ENCODE measurements at places on chromosomes 2 and 18.

GRCh38 chr18:36580266-36580665 is 248.5 kb downstream of the TPGS2 start:
- DNase-seq = no peak

GRCh38 chr2:180705551-180705950 is 274.9 kb upstream of the UBE2E3 start:
- DNase-seq = no peak

- DNase-seq = no peak
Observed at GRCh38 chr2:14773696-14774095, 141.2 kb downstream of the LRATD1 start.

- DNase-seq = no peak
Observed at GRCh38 chr2:17476064-17476463, 42.2 kb downstream of the RAD51AP2 start.

- DNase-seq = no peak
Observed at GRCh38 chr2:11592671-11593574, 59.1 kb downstream of the GREB1 start.

GRCh38 chr2:56008661-56009431 is 85.3 kb upstream of the EFEMP1 start:
- peak; percentile 79 for DNase-seq

DNA sequence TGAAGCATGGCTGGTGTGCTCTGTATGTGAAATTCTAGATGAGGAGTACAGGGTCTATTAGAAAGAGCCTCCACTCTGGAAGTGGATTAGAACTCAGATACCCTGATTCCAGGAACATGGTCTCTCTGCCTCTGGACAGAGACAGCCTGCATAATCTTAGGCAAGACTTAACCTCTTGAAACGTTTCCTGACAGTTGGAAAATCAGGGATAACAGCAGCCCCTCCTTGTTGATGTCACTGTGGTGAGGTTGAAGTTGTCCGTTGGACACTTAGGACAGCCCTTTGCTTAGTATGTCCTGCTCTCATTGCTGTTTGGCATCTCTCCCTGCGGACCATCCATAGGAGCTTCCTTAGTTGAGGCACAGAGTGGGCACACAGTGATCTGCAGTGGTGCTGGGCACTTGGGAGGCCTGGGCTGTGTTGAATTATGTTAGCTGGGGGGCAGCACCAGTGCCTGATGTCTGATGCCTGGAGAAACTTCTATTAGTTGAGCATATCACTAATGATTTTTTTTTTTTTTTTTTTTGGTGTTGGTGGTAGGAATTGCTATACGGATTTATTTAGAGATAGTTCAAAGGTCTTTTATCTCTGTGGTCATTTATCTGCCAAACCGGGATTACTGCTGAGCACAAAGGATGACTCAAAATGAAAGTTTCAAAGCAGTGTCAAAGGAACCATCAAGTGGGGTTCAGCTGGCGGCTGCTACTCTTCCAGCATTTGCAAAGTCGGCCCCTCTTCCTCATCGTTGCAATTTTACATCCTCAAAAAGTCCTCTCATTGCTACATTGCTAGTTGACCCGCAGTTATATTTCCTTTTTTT is 28.8 kb downstream of the SETBP1 start:
- DNase-seq = no peak

- no peak for DNase-seq
Observed at GRCh38 chr2:162342321-162342720, 1.6 kb upstream of the GCA start.

- DNase-seq = no peak
Observed at GRCh38 chr2:2769481-2770431, 438.7 kb upstream of the MYT1L start.

DNA sequence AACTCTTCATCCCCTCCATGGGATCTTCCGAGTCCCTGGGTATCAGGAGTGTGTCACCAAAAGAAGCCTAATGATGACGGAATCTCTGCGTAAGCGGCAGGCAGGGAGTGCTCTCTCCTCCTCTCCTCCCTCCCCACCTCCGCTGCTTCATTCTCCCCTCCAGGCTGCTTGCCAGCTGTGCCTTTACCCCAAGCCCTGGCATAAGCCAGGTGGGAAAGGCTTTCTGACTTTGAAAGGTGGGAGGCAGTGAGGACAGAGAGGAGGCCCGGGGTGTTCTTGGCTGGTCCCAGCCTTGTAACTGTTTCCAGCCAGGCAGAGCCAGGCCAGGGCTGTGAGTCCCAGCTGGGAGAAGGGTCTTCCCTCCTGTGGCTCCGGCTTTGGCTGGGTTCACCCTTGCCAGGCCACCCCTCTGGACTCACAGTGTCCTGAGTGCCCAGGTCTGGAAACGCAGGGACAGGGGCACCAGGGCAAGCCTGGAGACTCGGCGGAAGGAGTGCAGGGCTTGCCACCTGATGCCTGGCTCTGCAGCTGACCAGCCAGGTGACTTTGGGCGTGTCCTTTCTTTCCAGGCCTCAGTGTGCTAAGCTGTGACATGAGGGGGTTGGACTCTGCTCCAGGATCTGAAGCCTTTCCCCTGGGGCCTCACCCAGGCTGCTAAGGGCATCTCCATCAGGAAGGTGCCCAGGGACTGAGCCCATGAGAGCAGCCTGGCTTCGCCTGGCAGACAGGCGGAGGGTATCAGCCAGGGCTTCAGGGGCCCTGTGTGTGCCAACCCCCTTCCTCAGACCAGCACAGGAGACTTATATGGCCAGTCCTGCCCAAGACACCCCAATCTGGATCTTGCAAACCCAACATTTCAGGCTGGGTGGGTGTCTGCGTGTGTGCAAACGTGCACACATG is 32.7 kb upstream of the HPCAL1 start:
- no peak for DNase-seq

DNA sequence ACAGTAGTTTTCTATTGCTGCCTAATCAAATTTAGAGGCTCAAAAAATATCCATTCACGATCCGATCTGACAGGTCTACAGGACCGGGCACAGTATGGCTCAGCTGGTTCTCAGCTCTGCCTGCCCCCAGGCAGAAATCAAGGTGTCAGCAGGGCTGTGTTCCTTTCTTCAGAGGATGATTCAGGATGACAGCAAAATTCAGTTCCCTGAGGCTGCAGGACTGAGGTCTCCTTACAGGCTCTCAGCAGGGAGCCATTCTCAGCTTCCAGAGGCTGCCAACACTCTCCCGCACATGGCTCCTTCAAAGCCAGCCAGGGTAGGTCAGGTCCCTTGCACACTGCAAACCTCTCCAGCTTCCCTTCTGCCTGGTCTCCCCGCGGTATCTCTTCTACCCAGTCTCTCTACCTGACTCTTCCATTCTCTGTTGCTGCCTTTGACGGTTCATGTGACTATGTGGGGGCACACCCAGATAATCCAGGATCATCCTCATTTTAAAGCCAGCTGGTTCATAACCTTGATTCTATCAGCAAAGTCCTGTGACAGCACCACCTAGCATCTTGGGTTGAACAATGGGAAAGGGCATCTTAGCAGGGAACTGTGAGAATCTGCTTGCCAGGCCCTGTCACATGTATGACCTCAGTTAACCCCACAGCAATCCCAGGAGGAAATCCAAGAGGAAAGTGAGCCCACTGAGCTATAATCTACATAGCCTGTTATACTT is 50.4 kb downstream of the UXS1 start:
- no peak for DNase-seq

GRCh38 chr2:33859811-33860461 is 260.8 kb upstream of the FAM98A start:
- no peak for DNase-seq

GRCh38 chr2:181588546-181588945 is 68.4 kb downstream of the CERKL start:
- DNase-seq = no peak

DNA sequence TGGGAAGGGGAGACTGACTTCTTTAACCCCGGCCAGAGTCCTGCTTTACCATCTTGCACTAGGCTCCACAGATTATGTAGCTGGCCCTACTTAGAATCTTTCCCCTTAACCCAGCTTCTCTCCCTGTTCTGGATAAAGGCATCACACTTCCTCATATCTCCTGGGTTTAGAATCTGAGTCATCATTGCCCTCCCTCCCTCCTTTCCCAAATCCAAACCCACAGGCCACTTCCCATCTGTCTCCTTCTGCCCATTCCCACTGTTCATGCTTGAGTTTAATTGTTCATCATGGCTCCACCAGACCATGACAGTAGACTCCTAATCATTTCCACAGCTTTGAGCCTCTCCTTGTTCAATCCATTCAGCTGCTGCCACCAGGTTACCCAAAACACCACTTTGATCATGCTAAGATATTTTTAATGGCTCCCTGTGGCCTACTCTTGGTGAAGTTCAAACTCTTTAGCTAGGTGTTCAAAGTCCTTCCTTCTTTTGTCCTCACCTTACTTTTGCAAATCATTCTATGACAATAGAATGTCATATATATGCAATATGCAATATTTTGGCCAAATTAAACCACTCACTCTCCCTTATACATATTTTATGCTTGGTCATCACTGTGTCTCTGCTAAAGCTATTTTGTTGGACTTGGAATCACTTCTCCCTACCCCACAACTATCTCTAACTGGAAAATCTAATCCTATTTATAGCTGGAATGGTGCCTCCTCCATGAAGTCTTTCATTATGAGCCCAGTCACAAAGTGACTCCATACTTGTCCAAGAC is 5.5 kb downstream of the PDE11A start:
- no peak for DNase-seq

DNA sequence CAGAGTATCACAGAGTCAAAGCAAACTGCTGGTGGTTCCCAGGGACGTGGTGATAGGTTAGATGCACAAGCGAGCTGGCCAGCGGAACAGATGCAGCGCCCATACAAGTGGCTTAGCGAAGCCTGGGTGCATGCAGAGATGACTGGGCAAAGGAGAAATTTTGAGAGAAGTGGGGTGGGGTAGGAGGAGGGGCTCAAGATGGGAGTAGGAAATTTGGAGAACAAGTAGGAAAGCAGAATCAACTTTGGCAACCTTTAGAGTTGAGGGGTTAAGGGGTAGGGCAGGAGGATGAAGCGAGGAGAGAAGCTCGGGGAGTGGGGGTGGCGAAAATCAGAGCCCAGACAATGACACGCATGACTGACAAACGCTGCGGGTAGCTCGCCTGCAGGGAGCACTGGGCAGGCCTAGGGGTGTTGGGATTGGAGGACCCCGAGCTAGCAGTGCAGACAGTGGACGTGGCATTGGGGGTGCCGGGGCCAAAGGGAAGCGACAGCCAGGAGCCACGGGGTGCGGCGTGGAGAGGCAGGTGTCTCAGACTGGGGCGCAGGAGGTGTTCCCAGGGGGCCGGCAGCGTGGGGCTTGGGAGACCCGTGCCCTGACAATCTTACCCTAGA is 431 bp downstream of the FAM98A start:
- peak; percentile 79 for DNase-seq

DNA sequence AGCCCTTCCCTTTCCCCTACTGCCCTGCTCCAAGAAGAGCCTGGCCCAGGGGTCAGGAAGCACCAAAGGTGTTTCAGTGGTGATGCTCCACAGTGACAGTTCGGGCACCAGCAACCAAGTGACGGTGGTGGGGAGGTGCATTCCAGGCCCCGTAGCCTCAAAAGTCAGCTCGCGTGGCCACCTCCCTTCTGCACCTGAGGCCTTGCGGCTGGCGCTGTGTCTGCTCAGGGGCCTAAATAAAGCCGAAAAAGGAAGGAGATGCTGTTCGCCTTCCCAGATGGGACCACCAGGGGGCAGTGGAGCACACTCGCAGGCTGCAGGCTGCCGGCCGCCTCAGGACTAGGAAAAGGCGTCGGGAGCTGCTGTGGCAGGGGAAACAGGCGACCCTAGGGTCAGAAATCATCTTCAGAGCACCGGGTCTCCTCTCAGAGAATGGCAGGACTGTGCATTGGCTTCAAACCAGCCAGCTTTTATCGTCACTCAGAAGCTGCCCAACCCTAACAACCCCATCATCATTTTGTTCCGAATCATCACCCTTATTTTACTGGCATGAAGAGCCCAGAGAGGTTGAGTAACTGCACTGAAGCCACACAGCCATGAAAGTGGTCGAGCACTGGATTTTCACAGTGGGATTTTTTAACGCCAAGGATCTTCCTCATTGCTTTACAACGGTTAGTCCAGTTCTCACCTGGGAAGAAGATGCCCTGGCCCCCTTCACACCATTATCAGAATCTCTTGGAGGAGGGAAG is 213.0 kb upstream of the CELF4 start:
- DNase-seq = peak; percentile 66

- no peak for DNase-seq
Observed at GRCh38 chr2:226548732-226549131, 250.9 kb downstream of the IRS1 start.

GRCh38 chr2:60216452-60216995 is 336.9 kb downstream of the BCL11A start:
- DNase-seq = no peak

GRCh38 chr2:57180042-57180567 is 866.5 kb upstream of the VRK2 start:
- DNase-seq = no peak

DNA sequence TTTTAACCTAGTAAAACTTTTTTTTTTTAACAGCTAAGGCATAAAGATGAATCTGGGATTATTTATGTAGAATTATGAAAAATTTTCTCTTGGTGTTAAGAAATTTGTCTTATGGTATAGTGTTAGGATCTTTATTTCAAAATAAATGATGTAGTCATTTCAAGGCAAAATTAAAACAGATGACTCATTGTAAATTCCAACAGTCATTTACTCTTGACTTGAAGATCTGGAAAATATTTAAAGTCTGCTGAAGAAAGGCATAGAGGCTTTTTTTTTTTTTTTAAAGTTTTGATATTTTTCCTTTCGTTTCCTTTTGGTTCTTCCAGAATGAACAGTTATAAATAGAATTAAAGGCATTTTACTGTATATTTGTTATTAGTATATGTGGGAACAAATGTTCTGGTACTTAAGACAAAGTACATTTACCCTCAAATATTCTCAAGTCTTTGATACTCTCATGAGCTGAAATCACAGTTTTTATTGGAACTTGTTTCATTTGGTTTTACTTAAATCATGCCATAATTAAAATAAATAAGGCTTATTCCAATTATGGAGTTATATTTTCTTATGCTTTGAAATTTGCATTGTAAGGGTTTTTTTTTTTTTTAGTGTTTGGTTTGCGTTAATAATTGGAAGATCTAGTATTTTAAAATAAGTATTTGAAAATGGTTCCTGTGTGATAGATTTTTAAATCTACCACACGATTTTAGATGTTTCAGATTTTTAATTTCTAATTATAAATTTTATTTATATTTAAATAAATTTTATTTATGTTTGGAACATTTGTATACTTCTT is 29.9 kb downstream of the GLS start:
- no peak for DNase-seq

- no peak for DNase-seq
Observed at GRCh38 chr2:111626037-111626864, 257.7 kb downstream of the ANAPC1 start.

DNA sequence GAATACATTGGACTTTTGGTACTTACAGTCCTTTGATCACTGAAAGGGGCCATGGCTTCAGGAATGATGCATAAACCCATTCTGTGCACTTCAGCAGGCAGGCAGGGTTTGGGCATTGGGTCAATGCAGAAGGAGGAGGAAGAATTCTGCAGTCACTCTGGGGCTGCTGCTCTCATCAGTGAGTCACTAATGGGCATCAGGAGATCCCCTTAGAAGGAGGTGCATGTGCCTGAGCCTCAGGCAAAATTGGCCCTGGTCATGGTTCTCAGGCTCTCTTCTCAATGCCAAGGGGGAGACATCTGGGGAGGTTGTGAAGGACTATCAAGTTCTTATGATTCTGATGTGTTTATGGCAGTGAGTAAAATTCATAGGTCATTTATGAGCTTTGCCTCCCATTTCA is 52.0 kb upstream of the TNP1 start:
- no peak for DNase-seq

GRCh38 chr18:44325903-44326635 is 354.6 kb upstream of the SETBP1 start:
- peak; percentile 67 for DNase-seq

- DNase-seq = no peak
Observed at GRCh38 chr18:22871809-22872525, 61.2 kb upstream of the RBBP8 start.

Measured in NAMALWA (cell line).